ENCODE measurements at places on chromosomes 7 and 10.

- DNase-seq, result no peak
Measured at GRCh38 chr10:11515596-11516430, 95.6 kb downstream of the USP6NL start.

DNA sequence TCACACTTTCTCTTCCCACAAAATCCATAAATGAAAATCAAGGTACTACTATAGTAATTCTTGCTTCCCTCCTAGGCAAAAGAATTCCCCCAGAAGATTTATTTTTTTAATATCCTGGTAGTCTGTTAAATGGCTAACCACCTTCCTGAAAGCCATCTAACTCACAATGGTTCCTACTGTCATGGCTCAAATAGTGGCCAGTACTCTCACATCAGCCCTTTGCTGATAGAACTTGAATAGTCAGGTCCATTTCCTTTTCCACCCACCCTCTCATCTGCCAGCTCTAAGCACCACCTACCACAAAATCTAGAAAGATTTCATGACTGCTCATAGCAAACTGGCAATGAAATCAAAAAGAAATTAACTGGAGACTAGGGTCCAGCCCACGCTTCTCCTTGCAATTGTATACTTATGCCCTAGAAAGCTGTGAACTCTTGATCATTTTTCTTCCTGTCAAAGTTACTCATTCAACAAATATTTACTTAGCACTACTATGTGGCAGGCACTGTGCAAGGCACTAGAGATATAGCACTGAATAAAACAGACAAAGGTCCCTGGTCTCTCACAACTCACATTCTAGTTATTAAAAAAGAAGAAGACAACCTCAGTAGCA, 60.4 kb downstream of the ARMH3 start:
- DNase-seq, result no peak

DNA sequence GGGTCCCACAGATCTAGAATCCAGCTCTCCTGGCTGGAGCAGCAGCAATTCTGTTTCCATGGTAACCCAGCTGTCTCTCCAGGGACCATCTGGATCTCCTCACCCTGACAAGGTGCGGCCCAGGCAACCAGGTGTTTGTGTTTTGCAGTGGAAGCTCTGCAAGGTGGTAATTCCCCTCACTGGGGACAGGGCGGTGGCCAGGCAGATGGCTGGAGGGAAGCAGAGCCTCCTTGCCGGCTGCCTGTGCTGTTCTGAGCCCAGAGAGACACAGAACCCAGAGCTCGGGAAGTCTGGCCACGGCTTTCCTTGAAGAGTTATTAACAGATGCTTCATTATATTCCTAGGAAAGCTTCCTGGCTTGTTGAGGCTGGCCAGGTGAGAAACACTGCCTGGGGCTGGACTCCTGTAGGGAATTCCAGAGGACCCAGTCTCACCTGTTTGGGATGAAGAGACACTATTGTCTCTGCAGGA, 118.2 kb upstream of the PPIF start:
- no peak for DNase-seq

DNA sequence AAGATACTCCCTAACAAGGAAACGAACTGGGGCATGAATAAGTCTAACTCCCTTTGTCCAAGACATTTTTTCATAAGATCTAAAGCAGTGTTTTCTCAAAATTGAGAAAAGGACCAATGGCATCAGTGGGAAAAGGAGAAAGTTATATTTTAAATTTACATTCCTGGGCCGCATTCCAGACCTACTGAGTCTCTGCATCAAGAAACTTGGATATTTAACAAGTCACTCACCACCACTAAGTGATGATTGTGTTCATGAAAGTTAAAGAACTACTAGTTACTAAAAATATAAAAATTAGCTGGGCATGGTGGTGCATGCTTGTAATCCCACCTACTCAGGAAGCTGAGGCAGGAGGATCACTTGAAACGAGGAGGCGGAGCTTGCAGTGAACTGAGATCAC, 149.6 kb upstream of the MEOX2 start:
- DNase-seq, result no peak

DNA sequence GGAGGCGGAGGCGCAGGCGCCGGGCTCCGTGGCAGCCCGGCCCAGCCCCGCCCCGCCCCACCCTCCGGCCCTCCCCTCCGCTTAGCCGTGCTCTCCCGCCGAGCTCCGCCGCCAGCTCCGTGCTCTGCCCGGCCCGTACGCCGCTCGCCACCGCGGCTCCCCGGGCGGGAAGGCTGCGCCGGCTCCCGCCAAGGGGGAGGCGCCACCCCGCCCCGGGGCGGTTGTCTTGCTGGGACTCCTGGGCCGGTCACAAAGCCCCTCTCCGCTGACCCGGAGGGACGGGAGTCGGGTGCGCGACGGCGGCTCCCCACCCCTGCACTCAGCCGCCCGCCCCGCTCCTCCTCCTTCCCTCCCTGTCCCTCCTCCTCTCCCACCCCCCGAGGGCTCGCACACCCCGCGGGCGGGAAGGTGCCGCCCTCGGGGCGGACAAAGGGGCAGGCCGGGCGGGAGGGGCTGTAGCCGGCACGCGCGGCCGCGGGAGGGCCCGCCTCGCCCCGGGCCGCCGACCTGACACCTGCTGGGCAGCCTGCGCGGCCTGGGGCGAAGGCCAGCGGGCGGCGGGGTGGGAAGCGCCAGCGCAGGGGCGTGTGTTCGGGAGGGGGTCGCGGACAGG, 11.5 kb upstream of the SP8 start:
- no peak for DNase-seq

GRCh38 chr10:59336632-59337031, 25.7 kb downstream of the FAM13C start:
- DNase-seq, result no peak

DNA sequence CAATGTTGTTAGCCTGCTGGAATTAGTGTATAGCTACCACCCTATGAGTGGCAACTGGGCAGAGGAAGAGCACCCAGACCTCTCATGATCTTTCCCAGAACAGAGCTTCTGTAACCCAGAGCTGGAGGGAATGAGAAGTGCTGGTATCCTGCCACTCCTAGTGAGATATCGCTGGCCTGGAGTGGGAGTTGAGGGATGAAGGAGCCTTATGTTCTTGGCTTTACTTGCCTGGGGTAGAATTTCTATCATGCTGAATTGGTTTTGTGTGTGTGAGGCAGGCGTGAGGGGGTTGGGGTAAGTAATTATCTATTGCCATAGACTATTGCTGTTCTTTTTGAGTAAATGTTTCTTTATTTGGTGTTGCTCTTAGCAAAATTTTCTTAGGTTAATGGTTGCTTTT, 146.6 kb downstream of the ATRNL1 start:
- no peak for DNase-seq

DNA sequence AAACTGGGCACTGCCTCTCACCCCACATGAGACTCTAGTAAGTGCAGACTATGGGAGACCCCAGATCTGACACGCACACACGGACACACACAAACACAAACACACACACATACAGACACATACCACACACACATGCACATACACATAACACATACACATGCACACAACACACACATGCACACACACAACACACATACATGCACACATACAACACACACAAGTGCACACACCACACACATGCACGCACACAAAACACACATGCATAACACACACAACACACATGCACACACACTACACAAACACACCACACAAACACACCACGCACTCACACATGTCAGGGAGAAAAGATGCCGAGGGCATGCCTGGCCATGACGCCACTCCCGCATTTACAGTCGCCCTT, 205.5 kb downstream of the TYW1B start:
- DNase-seq, result no peak

DNA sequence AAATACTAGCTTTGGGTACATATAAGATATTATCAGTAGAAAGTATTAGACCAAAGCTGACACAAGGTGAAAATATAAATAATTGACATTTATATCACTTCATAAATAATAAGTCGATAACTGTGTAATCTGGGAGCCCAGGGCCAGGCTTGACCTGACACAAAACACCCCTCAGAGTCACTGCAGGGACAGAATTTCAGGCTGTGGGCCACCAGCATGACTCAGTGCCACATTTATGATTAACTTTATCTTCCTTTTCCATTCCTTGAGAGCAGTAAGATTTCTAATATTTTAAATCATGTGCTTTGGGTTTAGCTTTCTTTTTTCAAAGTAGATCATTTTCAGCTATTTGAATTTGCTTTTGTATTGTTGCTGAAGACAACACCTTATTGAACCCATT, 102.9 kb upstream of the NFE2L3 start:
- no peak for DNase-seq

DNA sequence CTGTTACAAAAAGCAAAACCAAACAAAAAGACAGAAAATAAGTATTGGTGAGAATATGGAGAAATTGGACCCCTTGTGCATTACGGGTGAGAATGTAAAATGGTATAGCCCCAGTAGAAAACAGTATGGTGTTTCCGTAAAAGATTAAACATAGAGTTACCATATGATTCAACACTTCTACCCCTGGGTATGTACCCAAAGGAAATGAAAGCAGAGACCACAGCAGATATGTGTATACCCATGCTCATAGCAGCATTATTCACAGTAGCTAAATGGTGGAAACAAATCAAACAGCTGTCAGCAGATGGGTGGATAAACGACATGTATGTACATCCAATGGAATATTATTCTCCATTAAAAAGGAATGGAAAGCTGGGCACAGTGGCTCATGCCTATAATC, 42.4 kb downstream of the STARD3NL start:
- no peak for DNase-seq

GRCh38 chr7:29896685-29897411, 90.5 kb downstream of the WIPF3 start:
- no peak for DNase-seq

DNA sequence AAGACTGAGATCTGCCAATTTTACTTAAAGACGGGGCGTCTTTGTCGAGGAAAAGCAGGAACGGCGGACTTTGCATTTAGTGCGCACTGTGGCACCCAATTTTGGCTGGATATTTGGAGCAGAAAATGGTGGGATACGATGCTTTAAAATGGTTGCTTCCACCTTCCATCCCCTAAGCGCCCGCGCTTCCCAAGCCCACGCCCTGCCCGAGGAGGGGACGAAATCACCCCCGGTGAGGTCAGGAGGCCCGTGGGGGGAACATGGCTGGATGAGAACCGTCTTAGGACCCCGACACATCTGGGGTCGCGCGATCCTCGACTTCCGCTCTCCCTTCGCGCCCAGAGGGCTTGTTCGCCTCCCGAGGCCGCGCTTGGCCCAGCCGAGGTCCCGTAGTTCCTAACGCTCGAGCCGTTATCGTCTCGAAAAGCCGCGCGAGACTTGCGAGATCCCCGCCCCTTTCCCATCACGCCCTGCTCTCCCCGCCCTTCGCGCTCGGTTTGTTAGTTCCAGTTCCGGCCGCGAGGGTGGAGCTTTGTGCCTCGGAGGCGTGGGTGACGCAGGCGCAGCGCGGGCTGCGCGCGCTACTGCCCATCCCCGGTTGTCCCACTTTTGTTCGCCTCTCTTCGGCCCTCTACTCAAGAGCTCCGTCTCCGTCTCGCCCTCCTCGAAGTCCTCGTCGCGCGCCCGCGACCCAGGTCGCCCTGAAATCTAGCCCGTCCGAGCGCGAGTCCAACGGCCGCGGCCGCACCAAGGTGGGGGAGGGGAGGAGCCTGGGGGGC, at the start of gene SRRT:
TSS of gene SRRT (plus strand) at position 527 of the 779 bp plus-strand sequence. CDS start 488 bp downstream, outside the sequence.
- peak; percentile 90 for DNase-seq

DNA sequence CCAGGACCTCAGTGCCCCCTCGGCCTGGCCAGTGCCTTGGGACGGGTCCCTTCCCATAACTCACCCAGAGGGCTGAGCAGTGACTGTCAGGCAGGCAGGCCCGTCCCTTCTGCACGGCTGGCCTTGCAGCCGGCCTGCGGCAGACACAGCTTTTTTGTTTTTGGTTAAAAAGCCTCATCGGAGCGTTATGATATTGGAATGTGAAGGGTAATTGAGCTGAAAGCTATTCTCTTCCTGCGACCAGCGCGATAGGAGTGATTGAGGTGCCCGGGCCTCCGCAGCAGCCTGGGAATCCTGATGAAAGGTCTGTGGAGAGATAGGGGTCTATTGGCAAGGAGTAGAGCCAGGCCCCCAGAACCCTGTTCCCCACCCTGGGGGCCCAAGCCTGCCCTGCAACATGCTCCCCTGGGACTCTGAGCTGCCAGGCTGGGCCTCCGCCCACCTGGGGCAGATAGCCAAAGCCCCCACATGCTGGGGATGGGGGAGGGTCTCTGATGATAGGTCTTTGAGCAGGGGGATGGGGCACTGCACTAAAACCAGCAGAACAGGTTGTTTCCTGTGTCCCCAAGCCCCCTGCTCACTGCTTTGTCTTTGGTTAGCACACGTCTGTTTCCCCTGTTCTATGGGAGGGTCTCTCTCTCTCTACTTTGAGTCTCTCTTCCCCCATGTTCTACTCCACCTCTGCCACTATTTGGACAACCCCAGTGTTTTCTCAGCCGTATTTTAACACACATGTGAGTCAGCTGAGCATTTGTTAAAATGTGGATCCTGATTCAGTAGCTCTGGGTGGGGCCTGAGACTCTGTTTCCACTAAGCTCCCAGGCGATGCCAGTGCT, 131.9 kb downstream of the CDH23 start:
- DNase-seq, result no peak

- DNase-seq, result no peak
Measured at GRCh38 chr7:121744877-121745276, 128.1 kb upstream of the PTPRZ1 start.

DNA sequence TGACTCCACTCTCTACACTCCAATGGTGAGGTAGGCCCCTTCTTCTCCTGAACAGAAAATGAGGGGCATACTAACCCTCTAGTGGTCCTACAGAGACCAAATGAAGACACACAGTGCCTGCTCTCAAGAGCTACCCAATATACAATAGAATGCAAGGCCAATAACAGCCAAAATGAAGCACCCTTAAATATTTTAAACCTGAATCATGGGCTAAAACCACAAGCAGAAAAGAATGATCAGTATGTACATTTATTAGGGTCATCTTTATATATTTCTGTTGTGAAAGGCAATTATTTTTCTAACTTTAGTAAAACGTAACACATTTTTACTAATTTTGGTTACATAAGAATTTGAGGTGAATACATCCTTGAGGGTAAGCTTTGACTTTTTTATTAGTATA, 49.9 kb upstream of the COL1A2 start:
- DNase-seq, result no peak

DNA sequence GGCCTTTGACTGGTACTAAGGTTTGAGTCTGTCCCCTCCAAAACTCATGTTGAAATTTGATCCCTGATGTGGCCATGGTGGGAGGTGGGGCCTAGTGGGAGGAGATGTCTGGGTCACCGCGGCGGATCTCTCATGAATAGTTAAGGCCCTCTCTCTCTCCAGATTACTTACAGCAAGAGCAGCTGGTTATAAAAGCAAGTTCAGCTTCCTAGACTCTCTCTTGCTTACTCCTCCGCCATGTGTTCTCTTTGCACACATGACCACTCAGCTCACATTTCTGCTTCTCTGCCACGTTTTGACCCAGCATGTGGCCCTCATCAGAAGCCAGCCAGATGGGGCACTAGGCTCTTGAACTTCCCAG, 29.9 kb upstream of the ZMIZ1 start:
- no peak for DNase-seq

GRCh38 chr10:133150226-133150625, 9.8 kb upstream of the KNDC1 start:
- no peak for DNase-seq
